ENCODE measurements at places on chromosomes 3 and 15. TPM values are rescaled to one million over a fixed set of nuclear protein-coding genes. Genes with fewer than 3 reads are reported as not detected.
A peak's percentile ranks its signal among the peaks of the same experiment; 100 is the strongest.

- DNase-seq, result no peak
Measured at GRCh38 chr15:37733628-37734027, 200.8 kb upstream of the TMCO5A start.

DNA sequence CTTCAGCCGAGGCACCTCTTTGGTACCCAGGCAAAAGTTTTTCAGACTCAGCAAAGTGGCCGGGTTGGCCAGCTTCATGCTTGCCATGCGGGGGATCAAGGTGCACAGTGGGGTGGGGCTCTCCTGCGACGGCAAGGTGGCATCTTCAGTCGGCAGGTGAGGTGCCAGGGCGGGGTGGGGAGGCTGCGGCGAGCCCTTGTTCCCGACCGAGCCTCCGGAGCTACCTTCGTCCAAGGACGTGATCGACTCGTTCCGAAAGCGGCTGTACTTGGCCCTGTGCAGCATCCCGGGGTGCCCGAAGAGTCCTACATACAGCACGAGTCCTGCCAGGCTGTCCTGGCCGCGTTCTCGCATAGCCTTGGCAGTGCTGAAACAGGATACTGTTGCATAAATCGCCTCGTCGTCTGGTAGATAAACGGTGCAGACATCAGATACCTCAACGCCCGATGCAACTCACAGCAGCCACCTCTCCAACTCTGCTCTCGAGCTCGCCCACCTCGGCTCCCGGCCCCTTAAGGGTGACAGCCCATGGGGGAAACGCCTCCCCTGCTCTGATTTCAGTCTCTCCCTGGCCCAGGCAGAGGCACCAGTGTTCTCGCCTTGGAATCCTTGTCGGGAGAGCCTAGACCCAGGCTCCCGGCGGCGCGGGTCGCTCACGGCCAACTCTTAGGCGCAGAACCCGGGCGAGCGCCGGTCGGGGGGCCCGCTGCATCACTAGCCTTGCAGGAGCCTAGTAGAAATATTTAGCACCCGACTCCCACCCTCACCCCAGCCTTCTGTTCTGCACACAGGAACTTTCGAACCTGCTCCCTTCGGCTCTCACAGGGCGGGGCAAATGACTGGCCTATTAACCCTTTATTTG lies 826 bp downstream of the SHC4 start:
- DNase-seq, result no peak

DNA sequence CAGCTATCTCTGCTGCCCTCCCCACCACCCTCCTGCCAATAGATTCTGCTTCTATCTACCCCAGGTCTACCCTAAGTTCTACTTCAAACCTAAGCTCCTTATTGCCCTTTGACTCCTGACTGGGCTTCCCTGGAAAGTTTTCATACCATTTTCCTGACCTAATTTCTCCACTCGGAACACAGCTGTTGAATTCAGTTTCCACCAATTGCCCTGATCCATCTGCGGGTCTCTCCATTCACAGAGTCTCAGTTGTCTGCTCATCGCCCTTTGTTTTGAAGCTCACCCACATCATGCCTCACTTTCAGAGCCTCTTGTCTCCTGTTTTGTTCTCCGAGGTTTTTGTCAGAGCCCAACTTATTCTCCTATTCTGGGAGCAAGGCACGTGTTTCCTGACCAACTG lies 56.8 kb upstream of the ABI3BP start:
- DNase-seq, result no peak

- no peak for DNase-seq
Measured at GRCh38 chr15:27426805-27427204, 455.8 kb downstream of the GABRG3 start.

DNA sequence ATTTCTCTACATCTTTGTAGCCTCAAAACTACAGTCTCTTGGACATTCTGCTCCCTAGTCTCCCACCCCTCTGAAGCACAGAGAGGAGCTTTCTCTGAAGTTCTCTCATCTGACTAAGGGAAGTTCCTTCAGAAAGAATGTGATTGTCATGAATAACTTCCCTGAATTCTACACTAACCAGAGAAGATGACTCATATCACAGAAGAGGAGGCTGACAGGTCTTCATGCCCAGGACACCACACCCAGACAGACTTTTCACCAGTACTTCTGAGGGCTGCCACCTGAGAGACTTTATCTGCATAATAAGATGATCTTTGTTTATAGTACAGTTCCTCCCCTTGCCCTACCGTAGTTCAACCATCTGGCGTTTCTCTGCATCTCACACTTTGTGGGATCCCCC lies 52.8 kb downstream of the CDIN1 start:
- no peak for DNase-seq

DNA sequence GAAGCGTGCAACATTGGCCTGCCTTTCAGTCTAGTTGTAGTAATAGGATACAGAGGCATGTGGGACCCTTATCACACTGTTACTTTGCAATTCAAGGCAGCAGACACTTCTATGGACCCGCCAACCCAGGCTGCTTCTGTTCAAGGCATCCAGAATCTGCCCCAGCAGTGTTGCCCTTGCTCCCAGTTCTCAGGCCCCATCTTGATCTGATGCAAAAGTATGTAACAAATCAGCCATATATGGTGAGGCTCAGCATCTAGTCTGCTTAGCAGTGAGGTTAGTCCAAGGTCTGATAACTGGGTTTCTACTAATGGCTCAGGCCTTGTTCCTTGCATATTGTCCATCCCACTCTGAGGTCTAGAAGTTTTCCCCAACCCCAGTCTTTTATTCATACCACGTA lies 17.9 kb downstream of the C2CD4B start:
- DNase-seq, result no peak

DNA sequence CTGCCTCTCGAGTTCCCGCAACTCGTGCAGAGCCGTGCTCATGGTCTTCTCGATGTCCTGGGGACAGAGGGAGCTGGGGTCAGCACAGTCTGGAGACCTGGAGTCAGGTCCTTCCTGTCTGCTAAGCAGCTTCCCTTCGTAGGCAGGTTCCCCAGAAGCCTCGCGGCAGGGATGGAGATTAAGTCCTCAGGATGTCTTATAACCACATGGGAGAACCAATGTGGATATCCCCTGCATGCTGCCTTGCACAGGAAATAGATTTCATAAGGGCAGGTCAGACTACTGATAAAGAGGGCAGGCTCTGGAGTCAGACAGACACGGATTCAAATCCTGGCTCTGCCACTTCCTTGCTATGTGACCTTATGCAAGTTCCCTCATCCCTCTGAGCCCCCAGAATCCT lies 22.6 kb upstream of the RAD18 start:
- no peak for DNase-seq

DNA sequence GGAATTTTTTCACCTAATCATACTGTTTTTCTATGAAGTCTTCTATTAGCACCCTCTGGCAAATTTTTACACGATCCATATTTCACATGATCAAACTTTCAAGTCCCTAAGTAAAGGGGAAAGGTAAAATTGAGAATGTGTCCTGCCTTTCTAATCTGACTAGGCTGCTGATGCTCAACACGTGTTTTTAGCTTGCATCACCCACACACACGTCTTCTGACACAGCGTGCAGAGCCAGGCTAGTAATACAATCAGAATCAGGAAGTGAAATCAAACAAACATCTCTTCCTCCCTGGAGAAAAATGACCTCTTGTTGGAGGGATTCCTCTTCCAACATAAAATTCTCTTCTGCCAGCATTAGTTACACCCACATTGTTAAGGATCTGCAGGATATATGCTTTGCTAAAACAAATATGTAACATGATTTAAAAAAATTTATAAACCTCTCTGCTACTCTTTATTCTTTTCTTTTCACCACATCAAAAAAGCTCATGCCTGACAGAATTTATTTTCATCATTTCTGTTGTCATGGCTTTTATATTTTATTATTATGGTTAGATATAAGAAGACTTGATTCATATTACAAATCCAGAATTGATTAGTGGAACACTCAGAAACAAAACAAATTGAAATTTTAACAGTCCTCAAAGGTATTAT lies 122.4 kb downstream of the RAP2B start:
- peak; percentile 30 for DNase-seq

CXCR6 gene
- total RNA-seq, result 1.6 TPM

MEX3B gene
- total RNA-seq, result 1.1 TPM

ANKRD63 gene
- total RNA-seq, result not detected

PTPN23 gene
- total RNA-seq, result 44.0 TPM

All from colonic mucosa (tissue), 4 donors.